ENCODE measurements at places on chromosomes 12 and 14.

GRCh38 chr12:63276537-63277365, 125.8 kb upstream of the AVPR1A start:
- DNase-seq, result no peak

DNA sequence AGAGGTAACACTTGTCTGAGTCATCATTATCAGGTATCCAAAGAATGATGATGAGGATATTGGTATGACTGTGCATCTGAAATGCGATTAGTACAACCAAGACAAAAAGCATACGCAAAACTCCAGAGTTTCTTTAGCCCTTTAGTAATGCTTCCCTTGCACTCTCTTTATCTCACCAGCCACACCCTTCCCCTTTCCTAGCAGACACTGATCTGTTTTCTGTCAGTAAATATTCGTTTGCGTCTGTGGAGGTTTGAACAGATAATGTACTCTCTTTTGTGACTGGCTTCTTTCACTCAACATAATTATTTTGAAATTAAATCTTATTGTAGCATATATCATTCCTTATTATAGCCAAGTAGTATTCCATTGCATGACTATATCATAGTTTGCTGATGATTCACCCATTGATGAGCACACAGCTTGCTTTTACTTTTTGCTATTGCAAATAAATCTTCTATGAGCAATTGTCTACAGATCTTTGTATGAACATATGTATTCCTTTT, 775.7 kb downstream of the SLC6A15 start:
- no peak for DNase-seq

DNA sequence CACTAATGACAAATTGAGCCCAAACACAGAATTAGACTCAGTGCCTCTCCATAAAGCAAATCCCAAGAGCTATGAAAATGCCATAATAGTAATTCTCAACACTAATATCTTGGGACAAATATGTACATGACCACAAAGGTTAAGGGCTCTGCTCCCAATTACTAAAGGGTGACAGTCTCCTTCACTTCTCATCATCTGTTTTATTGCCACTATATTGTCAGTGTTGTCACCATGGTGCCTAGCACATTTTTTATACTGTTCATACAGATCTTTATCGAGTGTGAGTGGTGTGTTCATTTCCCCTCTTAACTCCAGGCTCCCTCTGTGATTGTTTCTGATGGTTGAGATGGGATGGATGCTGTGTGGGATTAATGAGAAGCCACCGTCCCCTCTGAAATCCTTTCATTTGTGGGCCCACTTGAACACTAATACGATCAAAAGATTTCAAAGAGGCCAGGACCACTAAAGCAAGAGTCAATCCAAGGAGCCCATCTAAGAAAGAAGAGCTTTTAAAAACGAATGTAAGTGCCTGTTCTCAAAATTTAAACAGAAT, 277.7 kb downstream of the GXYLT1 start:
- no peak for DNase-seq

DNA sequence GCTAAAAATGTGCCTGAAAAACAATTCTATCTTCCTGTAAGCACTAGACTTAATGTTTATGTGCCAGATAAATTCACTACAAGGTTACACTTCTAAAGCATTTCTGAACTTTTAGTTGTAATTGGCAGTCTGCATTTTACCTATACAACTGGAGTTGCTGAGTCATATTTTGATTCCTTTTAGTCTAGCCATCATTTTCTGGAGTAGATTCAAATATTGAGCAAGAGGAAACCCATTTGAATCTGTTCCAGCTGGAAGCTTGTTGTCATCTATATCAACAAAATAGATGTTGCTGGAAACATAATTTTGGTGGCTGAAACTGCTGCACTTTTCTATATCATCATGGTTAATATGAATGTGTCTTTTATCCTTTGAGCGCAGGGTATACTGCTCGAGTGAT, 122.2 kb upstream of the CCDC175 start:
- no peak for DNase-seq

DNA sequence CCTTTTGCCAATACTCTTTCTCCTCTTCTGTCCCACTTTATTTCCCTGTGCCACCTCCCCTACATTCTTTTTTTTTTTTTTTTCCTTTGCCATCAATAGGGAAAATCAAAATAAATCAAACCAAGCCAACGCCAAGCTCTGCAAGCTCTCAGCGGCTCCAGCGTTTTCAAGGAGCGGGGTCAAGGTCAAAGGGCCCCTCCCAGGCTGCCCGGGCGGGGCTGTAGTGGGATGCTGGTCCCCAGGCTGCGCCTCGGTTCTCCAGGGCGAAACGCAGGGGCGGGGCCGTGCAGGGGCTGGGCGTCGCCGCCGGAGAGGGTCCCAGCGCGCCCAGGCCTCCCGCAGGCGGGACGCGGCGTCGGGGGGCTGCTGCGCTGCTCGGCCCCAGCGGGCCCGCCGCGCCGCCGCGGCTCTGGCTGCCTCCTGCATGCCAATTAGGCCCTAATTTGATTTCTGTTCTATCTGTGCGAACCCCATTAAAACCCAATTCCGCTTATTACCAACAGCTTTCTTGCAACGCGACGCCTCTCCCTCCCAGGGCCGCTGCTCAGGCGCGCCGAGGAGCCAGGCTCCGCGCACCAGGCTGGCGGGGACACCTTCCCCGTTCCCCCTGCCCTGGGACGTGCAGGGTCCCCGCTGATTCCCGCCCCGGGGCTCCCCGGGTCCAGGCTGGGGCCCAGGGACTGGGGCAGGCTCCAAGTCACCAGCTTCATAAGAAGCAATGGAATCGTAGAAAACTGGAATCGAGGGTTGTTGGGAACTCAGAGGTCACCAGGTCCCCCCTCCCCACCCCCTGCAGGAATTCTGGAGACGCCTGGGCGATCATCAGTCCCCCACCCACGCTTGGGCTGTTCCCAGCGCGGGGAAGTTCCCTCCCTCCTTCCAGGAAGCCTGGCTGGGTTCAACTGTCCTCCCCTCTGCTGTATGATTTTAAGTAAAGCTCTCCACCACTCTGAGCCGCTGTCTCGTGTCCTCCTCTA, 50.7 kb upstream of the MAP1LC3B2 start:
- DNase-seq, result peak; percentile 3

DNA sequence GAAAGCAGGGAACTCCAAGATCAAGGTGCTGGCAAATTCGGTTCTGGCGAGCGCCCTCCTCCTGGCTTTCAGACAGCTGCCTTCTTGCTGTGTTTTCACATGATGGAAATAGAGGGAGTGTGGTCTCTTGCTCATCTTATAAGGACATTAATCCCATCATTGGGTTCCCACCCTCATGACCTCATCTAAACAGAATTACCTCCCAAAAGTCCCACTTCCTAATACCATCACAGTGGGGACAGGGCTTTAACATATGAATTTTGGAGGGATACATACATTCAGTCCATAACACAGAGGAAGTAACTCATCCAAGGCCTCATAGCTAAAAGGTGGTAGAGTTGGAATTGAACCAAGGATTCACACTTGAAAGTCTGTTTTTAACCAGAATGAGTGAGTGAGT, 28.6 kb downstream of the DYRK2 start:
- DNase-seq, result no peak

- no peak for DNase-seq
Measured at GRCh38 chr12:53930591-53931255, 7.9 kb upstream of the HOXC13 start.

GRCh38 chr14:70646705-70647104, 5.0 kb downstream of the TTC9 start:
- DNase-seq, result no peak

DNA sequence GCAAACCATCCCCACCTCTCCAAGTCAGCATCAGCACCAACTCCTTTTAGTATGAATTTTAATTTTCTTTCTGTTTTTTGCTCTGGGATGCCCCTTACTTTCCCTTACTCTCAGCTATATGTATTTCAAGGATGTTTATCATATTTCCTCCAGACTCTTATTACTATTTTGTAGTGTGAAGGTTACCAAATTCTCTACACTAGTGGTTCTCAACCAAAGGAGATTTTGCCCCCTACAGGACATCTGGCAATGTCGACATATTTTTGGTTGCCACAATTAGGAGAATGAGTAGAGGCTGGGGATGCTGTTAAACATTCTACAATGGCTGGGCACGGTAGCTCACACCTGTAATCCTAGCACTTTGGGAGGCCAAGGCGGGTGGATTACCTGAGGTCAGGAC, 29.1 kb upstream of the SOS2 start:
- DNase-seq, result peak; percentile 1

- no peak for DNase-seq
Measured at GRCh38 chr12:53193985-53194716, 12.9 kb downstream of the ITGB7 start.

GRCh38 chr12:67969134-67969802, 20.0 kb upstream of the IFNG-AS1 start:
- no peak for DNase-seq

DNA sequence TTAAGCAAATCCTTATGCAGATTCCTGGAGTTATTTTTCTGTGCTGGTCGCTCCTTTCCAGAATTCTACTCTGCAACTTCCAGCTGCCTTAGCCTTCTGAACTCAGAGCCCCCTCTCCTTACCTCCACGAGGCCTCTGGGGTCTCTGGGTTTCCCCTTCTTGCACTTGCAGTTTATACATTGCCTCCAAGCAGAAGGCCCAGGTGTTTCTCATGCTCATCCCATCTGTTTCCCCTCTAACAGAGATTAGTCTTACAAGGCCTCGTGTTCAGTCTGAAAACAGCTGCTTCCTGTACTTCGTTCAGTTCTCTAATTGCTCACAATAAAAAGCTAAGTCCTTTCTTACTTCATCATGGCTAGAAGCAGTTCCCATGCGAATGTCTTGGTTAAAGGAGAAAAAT, 134.4 kb upstream of the FGD4 start:
- no peak for DNase-seq

DNA sequence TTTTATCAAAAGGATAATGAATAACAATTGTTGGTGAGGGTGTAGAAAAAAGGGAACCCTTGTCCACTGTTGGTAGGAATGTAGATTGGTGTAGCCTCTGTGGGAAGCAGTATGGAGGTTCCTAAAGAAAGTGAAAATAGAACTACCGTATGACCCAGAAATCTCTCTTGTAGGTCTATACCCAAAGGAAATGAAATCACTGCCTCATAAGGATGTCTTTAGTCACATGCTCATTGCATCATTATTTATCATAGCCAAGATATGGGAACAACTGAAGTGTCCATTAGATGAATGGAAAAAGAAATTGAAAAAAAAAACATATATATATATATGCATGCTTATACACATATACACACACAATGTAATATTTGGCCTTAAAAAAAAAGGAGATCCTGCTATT, 158.8 kb upstream of the NPAS3 start:
- no peak for DNase-seq

GRCh38 chr12:113980537-113981337, 14.6 kb upstream of the RBM19 start:
- peak; percentile 8 for DNase-seq

DNA sequence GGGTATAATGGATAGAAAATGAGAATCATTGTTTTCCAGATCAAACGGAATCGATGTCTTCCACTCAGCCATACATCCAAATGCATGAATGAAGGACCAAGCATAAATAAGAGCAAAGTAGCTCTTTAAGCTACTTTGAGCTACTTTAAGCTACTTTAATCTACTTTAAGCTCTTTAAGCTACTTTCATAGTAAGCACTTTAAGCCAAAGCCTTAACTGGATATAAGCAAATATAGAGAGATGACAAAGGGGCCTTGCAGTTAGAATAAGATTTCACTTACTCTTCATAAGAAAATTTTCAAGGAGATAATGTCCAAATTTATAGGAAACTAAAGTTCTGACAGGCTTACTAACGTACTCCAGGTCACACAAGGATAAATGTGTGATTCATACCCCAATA, 355.6 kb upstream of the KITLG start:
- no peak for DNase-seq

DNA sequence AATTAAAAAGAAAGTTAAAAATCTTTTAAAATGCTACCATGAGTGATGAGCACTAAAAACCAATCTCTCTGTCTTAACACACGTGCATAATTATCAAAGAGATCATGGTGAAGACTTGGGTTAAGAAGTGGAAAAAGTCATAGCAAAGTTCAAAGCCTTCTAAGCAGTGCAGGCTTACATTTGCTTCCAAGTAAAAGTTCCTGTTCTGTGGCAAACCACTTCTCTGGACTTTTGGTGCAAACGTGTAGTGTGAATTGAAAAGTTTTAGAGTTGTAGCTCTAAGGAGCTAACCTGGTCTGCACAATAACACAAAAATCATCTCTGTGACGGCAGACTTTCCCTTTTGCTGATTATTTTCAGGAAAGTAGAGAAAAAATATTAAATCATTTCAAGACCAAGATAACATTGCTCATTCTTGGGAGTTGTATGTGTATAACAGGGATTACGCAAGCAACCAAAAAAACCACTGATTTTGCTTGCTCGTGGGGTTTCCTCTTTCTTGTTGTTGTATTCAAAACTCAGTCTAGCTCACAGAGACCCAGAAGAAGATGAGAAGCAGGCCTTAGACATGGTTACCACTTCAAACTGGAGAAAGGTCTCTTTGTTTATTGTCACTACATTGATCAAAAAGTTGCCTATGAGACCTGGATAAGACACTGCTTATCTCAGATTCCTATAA, 2.3 kb upstream of the GLIPR1 start:
- DNase-seq, result no peak

DNA sequence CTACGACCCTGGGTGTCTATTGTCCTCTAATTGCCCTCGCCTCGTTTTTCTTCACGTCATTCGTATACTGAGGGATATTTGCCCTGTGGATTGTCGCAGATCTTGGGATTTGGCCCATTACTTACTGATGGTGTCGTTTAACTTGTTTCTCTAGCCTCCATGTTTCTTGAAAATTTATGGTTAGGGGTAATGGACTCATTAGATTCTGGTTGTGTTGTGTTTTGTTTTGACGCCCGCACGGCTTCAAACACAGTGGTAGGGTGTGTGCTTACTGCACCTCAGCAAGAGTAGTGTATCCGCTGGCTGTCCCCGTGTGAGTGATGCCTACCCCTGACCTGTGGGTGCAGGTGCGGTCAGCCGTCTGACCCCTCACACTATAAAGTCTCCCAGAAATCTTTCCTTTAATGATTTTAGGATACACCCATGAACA, 874 bp upstream of the RNU6-8 start:
- DNase-seq, result no peak

GRCh38 chr12:13606290-13606689, 375.1 kb downstream of the GRIN2B start:
- DNase-seq, result no peak

DNA sequence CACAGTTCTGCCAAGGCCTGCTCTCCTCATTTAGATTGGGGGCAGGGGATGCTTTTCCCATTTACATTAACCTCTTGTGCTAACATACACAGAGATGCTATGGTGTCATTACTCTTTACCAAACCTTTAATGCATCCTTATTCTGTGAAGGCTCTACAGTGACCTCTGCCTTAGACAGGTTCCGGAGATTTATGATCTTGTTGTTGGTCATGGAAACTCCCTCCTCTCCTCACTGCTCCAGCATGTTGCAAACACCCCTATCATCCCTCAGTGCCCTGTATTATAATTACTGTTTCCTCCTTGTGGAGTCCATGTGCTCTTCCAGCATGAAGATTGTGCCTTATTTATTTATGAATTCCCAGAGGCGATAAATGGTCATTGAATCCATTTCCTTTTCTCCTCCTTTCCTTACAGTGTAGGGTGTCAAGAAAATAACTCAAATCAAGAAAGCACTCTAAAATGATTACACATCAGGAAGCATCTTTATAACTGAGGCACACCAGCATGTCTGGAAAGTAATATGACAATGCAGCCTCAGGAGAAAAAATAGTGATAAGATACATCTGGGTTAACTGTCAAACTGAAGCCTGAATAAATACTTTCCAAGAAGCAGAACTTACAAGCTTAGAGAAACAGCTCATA, 37.8 kb downstream of the RTN1 start:
- no peak for DNase-seq

All from activated CD4-positive, alpha-beta T cell treated with anti-CD3 and anti-CD28 coated beads, Interleukin-2, amount 50 U/mL, for 1 hour (primary cell).